ENCODE measurements at places on chromosomes 3 and 15.
A peak's percentile ranks its signal among the peaks of the same experiment; 100 is the strongest.

DNA sequence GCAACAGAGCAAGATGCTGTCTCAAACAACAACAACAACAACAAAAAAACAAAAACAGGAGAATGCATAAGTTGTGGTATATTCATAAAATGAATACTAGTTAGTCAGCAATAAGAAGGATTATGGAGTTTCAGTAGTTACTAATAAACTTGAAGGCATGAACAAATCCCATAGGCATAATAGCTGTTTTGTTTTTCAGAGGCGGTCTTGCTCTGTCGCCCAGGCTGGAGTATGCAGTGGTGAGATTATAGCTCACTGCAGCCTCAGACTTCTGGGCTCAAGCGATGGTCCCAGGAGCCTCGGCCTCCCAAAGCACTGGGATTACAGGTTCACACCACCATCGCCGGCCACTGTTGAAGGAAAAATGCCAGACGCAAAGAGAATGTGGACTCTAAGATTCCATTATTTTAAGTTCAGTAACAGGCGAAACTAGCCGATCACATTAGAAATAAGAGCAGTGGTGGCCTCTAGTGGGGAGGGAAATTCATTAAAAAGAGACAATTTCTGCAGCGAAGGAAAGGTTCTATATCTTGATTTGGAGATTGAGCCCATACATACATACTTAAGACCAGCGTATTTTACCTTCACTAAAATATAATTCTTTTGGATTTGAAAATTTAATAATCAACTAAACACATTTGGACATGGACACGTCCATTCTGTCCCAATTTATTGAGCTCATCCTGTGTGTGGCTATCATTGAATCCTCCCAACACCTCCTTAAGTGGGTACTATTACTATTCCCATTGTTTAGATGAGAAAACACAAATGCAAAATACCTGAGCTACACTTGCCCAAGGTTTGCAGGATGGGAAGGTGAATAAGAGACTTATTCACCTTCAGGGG lies 27.4 kb upstream of the HDAC11 start:
- DNase-seq, result peak; percentile 59

- DNase-seq, result no peak
Observed at GRCh38 chr3:4198491-4198890, 104.7 kb upstream of the SETMAR start.

DNA sequence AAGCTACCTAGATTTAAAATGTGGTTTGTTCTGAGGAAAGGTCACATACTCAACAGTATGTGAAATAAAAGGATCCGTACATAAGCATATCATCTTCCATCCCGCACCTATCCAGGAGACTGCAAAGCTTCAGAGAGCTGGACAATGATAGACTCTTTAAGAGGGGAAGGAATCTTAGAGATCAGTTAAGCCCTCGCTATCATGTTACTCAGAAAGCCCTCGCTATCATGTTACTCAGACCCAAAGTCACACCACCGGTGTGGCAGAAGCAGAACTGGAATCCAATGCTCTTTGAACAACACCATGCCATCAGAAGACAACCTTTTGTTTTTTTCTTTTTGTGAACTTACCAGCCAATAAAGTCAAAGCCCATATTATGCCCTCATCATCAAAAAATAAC lies 5.8 kb downstream of the ANO10 start:
- DNase-seq, result no peak

GRCh38 chr15:73293773-73294172 lies 75.0 kb downstream of the HCN4 start:
- DNase-seq, result no peak

DNA sequence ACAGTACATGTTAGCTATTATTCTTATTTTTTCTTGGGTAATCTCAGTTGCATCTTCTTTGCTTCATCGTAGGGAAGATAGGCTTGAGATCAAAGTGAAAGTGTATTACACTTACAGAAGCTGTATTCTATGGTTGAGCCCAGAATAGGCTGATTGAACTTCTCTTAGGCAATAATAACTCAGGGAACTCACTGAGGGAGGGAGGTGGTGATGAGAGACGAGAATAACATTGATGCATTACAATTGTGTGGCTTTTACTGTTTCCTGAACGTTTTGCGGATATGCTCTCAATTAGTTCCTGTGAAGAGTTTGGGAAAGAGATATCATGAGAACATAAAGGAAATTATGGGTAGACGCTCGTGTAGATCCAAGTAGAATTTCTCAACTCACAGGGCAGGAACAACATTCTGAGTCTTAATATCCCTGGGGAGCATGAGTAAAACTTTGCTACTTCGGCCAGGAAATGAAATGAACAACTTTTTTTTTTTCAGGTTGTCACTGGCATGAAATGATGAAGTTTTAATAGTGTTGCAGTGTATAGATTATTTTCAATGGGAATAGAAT lies 302.2 kb downstream of the TUSC7 start:
- peak; percentile 62 for DNase-seq

DNA sequence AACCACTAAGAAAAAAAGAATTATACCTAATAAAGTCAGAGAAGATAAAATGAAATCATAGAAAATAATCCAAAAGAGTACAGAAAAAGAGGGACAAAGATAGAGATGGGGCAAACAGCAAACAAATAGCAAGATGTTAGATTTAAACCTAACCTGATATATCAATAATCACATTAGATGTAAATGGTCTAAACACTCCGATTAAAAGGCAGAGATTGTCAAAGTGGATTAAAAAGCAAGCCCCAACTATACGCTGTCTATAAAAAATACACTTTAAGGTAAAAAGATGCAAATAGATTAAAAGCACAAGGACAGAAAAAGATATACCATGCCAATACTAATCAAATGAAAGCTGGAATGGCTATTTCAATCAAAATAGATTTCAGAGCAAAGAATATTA lies 16.8 kb downstream of the ADPGK start:
- no peak for DNase-seq

All from fibroblast of skin of scalp (primary cell).